RKO (cell line): ENCODE measurements at places on chromosomes 1 and 21.

GRCh38 chr1:15740924-15741850 is 1.1 kb upstream of the TMEM82 start:
- peak; percentile 65 for DNase-seq

GRCh38 chr21:20875742-20876141 is 122.5 kb upstream of the NCAM2 start:
- DNase-seq, result no peak

DNA sequence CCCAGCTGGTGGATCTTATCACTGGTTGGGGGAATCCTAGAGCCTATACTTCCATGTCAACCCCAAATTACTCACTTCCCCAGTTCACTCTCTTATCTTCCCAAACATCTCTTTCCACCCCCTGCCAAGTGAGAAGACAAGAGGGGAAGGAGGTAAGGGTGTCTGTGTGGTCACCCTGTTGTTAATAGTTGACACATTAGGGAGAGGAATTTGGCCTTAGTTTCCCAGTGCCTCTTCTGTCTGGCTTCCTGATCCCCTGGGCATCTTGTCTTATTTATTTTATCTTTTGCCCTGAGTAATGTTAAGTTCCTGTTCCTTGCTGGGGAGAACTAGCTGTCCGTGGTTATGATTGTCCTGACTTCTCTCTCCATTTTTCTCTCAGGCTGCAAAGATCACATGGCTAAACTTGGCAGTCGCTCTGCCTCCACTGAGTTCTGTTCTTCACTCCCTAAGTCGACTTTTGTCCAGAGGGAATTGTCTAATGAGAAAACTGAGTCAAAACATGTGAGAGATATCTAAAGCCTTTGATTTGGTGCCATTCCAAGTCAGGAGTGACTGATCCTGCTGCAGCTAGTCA is 157.1 kb upstream of the SYT6 start:
- DNase-seq, result no peak

DNA sequence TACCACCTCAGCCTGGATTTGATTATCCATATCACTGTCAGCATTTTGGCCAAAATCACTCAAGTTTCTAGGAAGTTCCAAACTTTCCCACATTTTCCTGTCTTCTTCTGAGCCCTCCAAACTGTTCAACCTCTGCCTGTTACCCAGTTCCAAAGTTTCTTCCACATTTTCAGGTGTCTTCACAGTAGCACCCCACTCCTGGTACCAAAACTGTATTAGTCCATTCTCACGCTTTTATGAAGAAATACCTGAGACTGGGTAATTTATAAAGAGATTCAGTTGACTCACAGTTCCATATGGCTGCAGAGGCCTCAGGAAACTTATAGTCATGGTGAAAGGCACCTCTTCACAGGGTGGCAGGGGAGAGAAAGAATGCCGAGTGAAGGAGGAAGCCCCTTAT is 39.4 kb downstream of the STXBP3 start:
- no peak for DNase-seq

- peak; percentile 64 for DNase-seq
Observed at GRCh38 chr1:8423692-8424538, 106.0 kb downstream of the SLC45A1 start.

- no peak for DNase-seq
Observed at GRCh38 chr1:6447818-6448748, 17.9 kb downstream of the TNFRSF25 start.

GRCh38 chr1:169586395-169587255 is at the start of gene F5:
TSS of gene F5 (minus strand) at chr1:169586481. CDS start at chr1:169586386, 95 bp downstream.
- DNase-seq, result peak; percentile 62

DNA sequence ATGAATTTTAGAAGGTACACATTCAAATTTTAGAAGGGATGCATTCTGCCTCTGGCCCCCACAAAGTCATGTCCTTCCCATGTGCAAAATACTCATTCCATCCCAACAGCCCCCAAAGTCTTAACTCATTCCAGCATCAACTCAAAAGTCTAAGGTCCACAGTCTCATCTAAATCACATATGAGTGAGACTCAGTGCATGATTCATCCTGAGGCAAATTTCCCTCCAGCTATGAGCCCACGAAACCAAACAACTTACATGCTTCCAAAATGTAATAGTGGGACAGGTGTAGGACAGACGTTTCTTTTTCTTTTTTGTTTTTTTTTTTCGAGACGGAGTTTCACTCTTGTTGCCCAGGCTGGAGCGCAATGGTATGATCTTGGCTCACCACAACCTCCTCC is 12.5 kb upstream of the WNT2B start:
- DNase-seq, result peak; percentile 52

DNA sequence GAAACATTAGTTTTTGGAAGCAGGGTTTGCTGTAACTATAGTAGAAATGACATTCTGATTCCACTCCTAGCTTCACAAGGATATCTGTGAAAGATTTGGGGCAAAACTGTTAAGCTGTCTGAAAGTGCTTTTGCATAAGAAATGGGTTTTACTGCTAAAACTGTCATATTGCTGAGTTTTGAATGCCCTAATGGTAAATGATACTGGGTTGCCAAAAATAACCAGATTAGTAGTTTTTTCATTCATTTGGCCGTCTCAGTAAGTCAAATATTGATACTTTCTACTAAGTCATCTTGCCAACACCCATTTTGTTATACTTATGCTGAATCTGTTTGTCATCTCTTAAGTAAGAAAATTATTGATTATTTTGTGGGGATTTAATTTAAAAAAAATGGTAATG is 399 bp upstream of the PTPRC start:
- no peak for DNase-seq

DNA sequence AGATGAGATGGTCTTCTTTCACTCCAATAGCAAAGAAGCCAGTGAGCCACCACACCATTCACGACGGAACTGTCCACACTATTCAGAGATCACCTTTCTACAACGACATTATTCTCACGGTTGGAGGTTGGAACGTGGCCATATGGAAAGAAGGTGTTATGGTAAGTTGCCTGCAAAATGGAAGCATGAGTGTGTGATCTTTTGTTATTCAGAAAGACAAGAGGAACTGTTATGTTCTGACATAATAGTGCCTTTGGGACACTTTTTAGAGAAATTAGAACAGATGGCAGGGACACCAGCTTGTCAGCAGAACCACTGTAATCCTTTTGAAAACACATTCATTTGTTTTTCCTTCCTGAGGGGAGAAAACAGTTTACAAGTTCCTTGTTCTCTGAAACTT is 75.8 kb upstream of the MCOLN3 start:
- DNase-seq, result no peak

DNA sequence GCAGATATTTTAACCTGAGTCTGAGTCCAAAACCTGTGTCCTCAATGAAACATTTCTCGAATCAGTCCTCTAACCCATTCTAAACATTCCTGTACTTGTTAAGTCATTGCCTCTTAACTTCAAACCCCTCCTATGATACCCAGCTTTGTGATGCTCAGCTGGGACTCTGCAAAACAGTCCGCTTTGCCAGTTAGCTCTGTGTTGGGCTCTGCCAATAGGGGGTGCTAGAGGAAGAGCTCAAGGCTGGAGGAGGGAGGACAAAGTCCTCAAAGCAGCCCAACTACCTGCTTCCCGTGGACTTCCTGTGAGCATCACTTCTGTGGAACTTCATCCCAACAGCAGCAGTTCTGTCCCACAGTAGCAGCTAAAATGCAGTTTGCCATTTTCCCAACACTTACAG is 38.1 kb upstream of the SYT14 start:
- no peak for DNase-seq

- DNase-seq, result no peak
Observed at GRCh38 chr1:25707280-25708016, 90.9 kb downstream of the MAN1C1 start.

DNA sequence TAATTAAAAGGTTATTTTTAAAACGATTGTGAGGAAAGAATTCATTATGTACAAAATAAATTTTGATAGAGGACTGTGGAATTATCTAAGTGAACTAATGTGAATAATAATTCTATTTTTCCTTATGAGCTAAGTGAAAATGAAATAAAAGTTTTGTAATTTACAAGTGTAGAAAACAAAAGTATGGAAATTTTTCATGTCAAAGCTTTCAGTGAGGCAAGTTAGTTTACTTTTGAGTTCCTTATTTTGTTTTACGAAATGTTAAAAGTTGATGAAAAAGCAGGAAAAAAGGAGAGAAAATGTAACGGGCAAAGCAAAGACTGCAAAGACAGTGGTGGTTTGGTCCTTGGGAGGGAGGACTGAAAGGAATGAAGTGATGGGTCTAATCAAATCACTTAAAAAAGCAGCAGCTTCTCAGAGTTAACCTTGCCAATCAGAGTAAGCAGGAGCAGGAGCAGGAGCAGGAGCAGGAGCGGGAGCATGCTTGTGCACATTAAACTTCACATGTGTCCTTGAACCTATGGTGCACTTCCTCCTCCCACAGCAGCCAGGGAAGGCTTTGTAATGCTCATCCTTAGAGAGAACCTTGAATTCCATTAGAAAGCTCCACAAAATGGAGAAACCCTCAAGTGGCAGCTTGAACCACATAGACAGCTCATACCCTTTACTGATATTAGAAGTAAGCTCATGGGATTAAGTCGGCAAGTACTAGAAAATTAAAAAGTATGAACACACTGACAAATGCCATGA is 133.4 kb downstream of the LHX4 start:
- no peak for DNase-seq

GRCh38 chr1:209569455-209570207 is 13.9 kb upstream of the CAMK1G start:
- peak; percentile 75 for DNase-seq

DNA sequence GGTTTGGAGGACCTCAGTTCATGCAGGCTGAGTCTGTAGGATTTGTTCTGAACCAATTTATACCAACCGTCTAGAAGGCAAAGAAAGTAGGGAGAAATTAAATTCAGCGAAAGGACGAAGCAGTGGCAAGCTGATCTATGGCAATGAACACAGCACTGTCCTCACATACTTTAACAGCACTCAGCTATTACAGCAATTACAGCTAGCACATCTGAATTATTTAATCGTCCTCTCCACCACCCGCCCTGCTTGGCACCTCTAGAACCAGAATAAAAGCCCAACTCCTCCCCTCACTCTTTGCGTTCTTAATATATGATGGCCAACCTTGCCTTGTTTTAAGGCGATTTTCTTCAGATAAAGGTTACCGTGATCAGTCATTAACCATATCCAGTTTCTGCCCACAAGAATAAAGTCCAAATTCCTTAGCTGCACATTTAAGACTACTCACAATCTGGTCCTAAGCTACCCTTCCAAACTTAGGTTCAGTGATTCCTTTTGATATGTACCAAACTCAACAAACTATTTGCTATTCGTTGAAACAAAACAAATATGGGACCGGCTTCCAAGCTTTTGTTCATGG is 169.4 kb upstream of the ESRRG start:
- no peak for DNase-seq

DNA sequence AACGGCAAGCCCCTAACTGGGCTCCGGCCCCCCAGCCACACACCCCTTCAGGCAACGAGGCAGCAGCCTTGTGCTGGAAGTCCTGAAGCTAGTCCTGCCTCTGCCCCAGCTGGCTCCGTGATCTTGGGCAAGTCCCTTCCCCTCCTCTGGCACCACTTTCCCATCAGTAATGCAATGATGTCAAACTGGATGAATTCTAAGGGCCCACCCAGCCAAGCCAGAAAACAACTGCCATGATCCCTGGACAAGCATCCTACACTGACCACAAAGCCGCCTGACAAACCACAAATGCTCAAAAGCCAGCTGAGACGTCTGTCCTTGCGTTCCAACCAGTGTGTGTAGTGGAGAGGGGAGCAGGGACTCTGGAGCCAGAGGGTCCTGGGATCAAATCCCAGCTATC is 26.8 kb downstream of the IFFO2 start:
- DNase-seq, result no peak

- DNase-seq, result peak; percentile 24
Observed at GRCh38 chr21:43880111-43880985, 15.3 kb downstream of the AGPAT3 start.

DNA sequence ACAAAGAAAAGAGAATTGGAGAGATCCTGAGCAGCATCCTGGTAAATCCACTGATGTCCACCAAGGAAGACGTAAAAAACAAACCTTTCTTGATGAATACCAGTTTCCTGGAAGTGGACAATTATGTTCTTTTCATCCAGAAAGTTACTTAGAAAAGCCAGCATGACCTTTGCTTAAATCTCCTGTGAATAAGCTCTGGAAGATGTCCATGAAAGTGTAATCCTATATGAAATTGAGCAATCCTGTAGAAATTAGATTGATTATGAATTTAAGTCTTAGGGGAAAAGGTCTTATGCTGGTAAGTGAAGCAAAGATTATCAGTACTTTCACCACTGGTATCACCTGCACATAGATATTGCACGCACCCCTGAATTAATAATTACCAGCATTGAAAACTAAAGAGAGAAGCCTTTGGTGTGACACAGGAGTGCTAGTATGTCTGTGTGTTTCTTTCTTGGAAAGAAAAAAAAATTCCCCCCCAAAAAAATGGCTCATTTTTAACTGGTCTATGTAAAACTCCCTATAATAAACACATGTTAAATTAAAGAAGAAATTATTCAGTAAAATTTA is 164.5 kb upstream of the LHX8 start:
- DNase-seq, result no peak

DNA sequence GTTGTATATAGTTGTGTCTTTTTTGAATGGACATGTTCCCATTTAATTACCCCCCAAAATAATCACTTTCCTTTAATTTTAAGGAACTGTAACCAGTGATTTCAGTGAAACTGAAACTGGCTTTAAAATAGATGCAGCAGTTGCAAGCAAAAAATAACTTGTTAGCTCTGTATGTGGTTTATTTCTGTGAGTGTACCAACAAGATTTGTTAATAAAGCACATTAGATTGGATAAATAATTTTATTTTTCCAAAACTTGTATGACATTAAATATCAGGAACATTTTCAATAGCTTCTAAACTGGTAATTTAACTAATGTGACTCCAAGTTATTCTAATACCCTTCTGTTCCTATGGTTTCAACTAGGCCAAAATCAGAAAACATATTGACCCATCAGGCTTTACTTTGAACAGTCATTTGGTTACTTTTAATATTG is 184.3 kb upstream of the CACYBP start:
- DNase-seq, result no peak

DNA sequence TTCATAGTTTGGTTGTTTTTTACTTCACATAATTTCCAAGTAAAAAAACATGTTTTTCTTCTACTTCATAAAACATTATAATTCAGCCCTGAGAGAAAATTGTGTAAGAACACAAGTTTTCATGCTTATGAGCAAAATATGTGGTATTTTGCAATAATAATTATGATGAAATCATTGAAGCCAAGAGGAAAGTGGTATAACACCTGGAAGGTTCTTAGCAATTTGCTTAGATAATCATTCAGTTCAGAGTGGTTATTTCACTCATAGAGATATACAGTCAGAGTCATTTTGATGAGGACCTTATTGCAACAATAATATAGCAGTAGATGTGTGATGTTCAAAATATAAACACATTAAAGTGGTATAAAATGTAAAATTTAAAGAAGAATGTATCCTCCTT is 94.5 kb downstream of the PLPPR4 start:
- DNase-seq, result no peak

GRCh38 chr1:108886292-108886691 is 9.5 kb downstream of the GPSM2 start:
- DNase-seq, result no peak

- no peak for DNase-seq
Observed at GRCh38 chr1:101162736-101163735, 73.8 kb upstream of the S1PR1 start.
